ENCODE measurements at places on chromosomes 1 and 21. TPM values are rescaled to one million over a fixed set of nuclear protein-coding genes. Genes with fewer than 3 reads are reported as not detected.

GRCh38 chr1:20493839-20494608 is 8.0 kb upstream of the CAMK2N1 start:
- peak; percentile 45 for DNase-seq

DNA sequence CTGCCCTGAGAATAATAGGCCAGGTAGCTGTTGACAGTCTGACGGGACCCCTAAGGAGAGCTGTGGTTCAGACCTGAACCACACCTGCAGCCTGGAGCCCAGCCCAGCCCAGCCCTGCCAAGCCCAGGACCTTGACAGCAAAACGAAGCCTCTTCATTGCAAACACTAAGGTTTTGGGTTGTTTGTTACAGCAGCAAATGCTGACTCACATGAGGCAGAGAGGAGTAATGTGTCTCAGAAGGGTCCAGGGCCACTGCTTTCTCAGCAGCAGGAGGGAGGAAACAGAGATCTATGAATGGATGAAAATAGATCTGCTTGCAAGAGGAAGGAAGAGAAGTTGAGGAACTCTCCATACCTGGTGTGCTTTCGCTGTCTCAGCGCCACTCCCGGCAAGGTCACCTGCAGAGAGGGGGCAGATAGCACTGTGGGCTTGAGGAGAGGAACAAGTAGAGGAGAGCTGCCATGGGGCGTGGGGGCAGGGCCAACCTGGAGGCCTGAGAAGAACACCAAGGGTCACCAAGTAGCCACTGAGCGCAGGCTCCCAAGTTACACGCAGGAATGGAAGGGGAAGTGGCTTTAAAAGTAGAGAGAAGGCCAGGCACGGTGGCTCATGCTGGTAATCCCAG is 127.2 kb downstream of the ZNF281 start:
- DNase-seq: no peak

PRDM16 gene
- 0.62 TPM for polyA plus RNA-seq

GRCh38 chr1:39695016-39695415 is 3.8 kb upstream of the HPCAL4 start:
- no peak for DNase-seq

GRCh38 chr1:53148123-53148522 is 5.7 kb upstream of the SLC1A7 start:
- no peak for DNase-seq

SPRR5 gene
- polyA plus RNA-seq: not detected

GRCh38 chr21:16537501-16537900 is 807.7 kb downstream of the USP25 start:
- DNase-seq: no peak

GRCh38 chr1:45922813-45923212 is 119.4 kb downstream of the MAST2 start:
- DNase-seq: no peak

SPSB1 gene
- 5.7 TPM for polyA plus RNA-seq

- no peak for DNase-seq
Observed at GRCh38 chr1:201566529-201566823, 27.5 kb downstream of the NAV1 start.

PHC2 gene
- 67.8 TPM for polyA plus RNA-seq

DNA sequence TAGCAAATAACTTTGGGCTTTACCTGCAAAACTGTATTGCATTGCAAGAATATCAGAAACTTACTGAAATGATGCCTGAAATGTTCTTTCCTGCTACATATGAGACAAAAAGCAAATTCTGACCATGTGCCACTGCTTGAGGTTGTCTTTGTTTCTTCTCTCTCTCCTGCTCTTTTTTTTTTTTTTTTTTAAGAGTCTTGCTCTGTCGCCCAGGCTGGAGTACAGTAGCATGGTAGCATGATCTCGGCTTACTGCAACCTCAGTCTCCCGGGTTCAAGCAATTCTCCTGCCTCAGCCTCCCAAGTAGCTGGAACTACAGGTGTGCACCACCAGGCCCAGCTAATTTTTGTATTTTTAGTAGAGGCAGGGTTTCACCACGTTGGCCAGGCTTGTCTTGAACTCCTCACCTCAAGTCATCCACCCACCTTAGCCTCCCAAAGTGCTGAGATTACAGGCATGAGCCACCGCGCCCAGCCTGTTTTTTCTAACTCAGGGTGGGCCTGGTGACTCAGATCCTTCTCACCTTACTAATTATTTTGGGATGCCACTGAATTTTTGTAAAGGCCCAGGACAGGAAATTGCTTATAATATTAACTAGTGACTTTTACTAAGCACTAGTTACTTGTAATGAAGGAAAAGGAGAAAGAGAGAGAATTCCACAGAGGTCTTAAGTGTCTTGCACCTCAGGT is 35.9 kb downstream of the DNASE2B start:
- DNase-seq: no peak

PRELP gene
- 1.5 TPM for polyA plus RNA-seq

- DNase-seq: no peak
Observed at GRCh38 chr1:10556430-10557005, 81.8 kb downstream of the PEX14 start.
